ENCODE measurements at places on chromosomes 12 and 14.

DNA sequence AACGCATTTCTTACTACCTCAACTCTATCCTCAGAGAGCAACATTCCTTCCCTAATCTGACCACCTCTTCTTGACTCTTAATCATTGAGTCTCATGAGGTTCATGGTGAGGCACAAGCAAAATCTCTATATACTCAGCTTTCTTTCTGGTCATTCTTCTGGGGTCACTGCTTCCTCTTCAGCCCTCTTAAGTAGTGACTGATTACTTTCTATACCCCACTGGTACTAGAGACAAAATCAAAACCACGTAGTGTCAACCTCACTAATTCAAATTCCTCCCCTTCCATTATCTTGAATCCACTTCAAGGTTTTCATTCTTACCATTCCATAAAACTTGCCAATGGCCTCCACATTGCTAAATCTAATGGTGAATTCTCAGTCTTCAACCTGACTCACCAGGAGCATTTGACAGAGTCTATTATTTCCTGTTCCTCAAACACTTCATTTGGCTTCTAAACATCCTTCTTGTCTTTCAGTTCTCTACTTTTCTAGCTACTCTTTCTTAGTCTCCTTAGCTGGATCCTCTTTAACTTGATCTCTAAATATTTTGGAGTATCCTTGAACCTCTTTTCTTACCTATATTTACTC is 6.8 kb downstream of the WDHD1 start:
- no peak for DNase-seq

GRCh38 chr14:89959853-89960445 is 4.2 kb downstream of the TDP1 start:
- no peak for DNase-seq

GRCh38 chr12:1318327-1319031 is 275.9 kb downstream of the FBXL14 start:
- no peak for DNase-seq

DNA sequence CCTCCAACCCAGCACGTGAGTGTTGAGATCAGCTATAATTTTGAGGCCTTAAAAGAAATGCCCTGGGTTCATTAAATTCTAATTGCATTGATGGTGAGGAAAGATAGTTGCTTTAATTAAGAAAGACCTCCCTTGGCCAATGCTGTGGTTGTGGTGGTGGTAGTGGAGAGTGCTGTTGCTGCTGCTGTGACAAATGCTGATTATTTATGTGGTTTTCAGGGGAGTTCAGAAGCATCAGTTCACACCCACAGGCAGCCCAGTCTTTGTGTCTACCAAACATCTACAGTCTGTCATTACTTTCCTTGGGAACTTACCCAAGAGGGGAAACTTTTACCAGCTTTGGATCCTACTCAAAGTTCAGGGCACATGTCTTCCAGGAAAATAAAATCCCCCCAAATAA is 178.4 kb upstream of the PARP11 start:
- no peak for DNase-seq

DNA sequence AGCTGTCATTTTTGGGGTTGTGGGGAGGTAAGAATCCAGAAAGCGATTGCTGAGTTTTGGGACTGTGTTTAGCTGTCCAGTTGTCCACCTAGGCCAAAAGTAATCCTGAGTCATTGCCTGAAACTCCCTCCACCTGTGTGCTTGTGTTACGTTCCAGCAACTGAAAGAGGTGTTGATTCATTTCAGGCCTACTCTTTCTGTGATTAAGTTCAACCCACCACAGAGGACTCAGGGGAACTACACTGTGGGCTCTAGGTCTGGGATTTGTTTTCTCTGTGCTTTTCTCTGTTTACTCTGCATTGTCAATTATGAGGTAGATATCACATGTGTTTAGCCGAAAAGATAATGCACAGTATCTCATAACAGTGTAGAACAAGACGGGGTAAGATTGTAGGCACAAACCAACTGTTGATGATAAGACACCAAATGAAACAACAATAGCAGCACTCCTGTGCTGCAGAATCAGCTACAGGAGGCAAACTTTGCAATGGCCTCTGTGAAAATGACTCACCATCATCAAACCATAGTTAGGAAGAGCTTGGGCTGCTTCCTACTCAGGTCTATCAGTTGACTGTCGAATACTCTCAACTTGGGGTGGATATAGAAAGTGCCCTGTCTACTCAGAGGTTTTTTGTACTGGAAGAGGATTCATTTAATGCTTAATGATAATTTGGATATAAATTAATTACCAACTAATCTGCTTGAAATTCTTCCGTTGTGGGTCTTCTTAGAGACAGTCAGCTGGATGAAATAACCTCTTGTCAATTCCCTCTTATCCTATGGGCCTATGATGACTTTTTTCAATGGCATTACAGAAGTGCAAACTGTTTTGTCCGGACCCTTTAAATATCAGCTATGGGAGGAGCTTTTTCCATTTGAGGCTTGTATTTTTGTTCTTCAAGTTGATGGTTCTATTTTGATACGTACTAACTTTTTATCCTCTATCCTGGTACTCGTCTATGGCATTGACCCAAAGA is 385.9 kb downstream of the BMP4 start:
- no peak for DNase-seq

DNA sequence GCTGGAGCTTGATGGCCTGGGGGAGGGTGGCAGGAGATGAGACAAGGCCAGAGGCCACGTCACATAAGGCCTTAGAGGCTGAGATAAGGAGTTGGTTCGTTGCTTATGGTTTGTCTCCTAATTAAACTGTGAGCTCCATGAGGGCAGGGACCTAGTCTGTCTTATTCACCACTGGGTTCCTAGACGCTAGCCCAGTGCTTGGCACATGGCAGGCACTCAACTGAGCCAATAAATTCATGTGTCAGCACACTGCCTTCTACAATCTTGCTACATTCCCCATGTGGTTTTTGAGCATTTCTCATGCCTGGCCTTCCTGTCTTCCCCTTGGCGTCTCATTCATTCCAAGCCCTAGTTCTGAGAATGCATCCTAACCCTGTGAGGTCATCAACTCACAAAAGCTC is 92.5 kb upstream of the MED13L start:
- no peak for DNase-seq

Data from activated CD4-positive, alpha-beta T cell treated with anti-CD3 and anti-CD28 coated beads, Interleukin-2, amount 10 ng/mL, durations not matched to agents 7 days and 5 days (primary cell).